CD4-positive, CD25-positive, alpha-beta regulatory T cell (primary cell): ENCODE measurements at places on chromosomes 2 and 18. TPM values are rescaled to one million over a fixed set of nuclear protein-coding genes. Genes with fewer than 3 reads are reported as not detected.
A peak's percentile ranks its signal among the peaks of the same experiment; 100 is the strongest.

TUBA3E gene
- not detected for total RNA-seq

ZNF396 gene
- total RNA-seq = not detected

MRPL44 gene
- total RNA-seq = 27.4 TPM

C2orf72 gene
- not detected for total RNA-seq

HNRNPLL gene
- 124 TPM for total RNA-seq

CSRNP3 gene
- not detected for total RNA-seq

DNA sequence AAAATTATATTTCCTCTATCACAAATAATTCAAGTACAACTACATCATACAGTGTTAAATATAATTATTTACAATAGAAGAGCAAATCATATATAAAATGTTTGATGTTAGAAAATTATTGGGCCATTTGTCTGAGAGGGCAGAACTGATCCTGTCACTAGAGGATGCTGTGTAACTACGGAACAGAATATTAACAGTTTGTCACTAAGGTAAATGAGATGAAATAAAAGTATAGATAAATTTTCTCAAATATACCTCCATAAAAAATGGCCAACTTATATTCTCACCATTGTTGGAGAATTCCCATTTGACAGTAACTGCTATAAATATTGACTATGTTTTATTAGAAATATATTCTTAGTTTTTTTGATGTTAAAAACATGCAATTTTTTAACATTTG is 1067.4 kb upstream of the DDX18 start:
- H3K4me3 ChIP-seq = no peak overlapping the region
- DNase-seq = no peak
- H3K27ac ChIP-seq = no peak overlapping the region
- no peaks in the 10 kb centered on the region for H3K36me3 ChIP-seq

- no peak for DNase-seq
- H3K27me3 ChIP-seq = no peaks in the 10 kb centered on the region
- no peak overlapping the region for H3K4me3 ChIP-seq
- H3K4me1 ChIP-seq = no peaks in the 10 kb centered on the region
Observed at GRCh38 chr18:5464251-5464650, 79.5 kb downstream of the EPB41L3 start.

- H3K4me1 ChIP-seq = no peaks in the 10 kb centered on the region
- H3K27me3 ChIP-seq = no peaks in the 10 kb centered on the region
- H3K4me3 ChIP-seq = no peak overlapping the region
- H3K27ac ChIP-seq = no peak overlapping the region
- no peak for DNase-seq
Observed at GRCh38 chr2:165440367-165440766, 29.1 kb upstream of the CSRNP3 start.

- H3K36me3 ChIP-seq = peaks cover 3% of the 10 kb centered on the region
- H3K27ac ChIP-seq = peak overlapping the region; percentile 50
- DNase-seq = no peak
- peaks cover 36% of the 10 kb centered on the region for H3K4me1 ChIP-seq
Observed at GRCh38 chr2:95042472-95043271, 17.2 kb downstream of the MAL start.

GRCh38 chr2:208586516-208586915 is 179.9 kb downstream of the PTH2R start:
- no peak overlapping the region for H3K4me3 ChIP-seq
- no peaks in the 10 kb centered on the region for H3K36me3 ChIP-seq
- no peak overlapping the region for H3K27ac ChIP-seq
- DNase-seq = no peak
- no peaks in the 10 kb centered on the region for H3K4me1 ChIP-seq

GRCh38 chr2:223613017-223613950 is 11.1 kb upstream of the SCG2 start:
- no peak for DNase-seq
- H3K4me3 ChIP-seq = no peak overlapping the region
- no peak overlapping the region for H3K27ac ChIP-seq
- H3K36me3 ChIP-seq = no peaks in the 10 kb centered on the region

GRCh38 chr2:95074663-95075439 is 46.8 kb downstream of the MRPS5 start:
- peaks cover 46% of the 10 kb centered on the region for H3K4me1 ChIP-seq
- peak; percentile 23 for DNase-seq
- H3K27me3 ChIP-seq = no peaks in the 10 kb centered on the region
- H3K27ac ChIP-seq = peak overlapping the region; percentile 71
- peak overlapping the region; percentile 62 for H3K4me3 ChIP-seq
- H3K36me3 ChIP-seq = no peaks in the 10 kb centered on the region

DNA sequence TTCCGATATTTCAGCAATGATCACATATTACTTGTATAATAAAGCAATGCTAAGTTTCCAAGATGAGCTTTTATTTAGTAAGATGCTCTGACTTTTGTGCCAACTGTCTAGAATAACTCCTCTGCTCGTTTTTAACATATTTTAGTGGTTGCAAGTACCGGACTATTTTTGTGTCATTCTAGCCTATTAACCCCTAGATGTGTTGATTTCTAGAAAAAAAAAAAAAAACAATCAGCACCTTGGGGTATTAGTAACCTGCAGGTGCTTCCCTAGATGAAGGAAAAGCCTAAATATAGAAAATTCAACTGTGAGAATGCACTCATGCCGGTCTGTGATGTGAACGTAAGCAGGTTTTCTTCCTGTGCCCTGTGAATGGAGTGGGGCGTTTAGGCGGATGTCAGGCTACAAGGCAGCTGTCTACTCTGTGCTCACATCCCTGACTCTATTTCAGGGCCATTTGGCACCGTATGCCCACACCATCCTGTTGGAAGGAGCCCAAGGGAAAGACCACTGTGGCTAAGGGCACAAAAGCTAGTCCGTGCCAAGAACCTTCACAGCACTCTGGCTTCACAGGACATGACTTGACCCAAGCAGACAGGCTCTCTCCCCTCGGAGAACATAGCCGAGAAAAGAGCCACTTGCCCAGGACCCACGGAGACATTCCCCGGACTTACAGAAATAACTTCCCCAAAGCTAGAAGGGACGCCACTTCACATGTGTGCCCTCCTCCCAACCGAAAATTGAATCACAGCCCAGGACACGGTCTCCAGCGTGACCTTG is 60.9 kb upstream of the AGAP1 start:
- no peak for DNase-seq
- H3K4me1 ChIP-seq = no peaks in the 10 kb centered on the region
- no peaks in the 10 kb centered on the region for H3K36me3 ChIP-seq

- DNase-seq = no peak
- H3K4me3 ChIP-seq = peak overlapping the region; percentile 68
- no peaks in the 10 kb centered on the region for H3K36me3 ChIP-seq
- no peak overlapping the region for H3K27ac ChIP-seq
- peaks cover 41% of the 10 kb centered on the region for H3K4me1 ChIP-seq
- H3K27me3 ChIP-seq = no peaks in the 10 kb centered on the region
Observed at GRCh38 chr2:221529177-221529942, 42.7 kb downstream of the EPHA4 start.

DNA sequence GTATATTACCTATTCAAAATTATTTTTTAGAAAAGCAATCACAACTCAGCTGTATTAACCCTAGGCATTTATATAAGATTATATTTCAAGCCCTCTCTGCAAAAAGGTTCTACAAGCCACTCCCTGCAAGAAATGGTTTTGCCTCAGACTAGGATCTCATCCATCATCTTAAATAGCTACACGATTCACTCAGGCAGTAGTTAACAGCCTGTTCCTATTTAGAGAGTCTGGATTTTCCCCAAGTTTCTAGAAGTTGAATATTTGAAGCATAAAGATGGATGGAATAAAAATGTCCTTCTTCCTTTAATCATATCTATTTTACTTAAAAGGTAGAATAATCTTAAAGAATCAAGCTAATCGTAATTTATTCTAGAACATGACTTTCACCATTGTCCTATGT is 167.1 kb upstream of the STK17B start:
- no peaks in the 10 kb centered on the region for H3K27me3 ChIP-seq
- H3K4me1 ChIP-seq = no peaks in the 10 kb centered on the region
- no peak for DNase-seq
- H3K27ac ChIP-seq = no peak overlapping the region

DNA sequence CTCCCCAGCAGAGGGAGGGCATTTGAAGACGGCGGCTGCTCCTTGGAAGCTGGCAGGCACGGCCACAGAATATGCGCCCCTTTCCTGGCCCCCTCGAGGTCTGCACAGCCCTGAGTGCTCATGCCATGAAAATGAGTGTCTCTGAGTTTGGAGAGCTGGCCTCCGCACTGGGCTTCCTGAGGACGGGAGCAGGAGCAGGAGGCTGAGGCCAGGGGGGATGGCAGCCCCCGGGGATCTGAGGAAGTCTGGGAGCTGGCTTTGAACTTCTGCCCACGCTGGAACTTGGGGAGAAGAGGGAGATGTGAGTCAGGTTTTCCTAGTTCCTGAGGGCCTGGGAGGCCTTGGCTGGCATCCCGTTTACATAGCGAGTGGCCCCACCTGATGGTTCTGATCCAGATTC is 47.0 kb downstream of the RRM2 start:
- no peak overlapping the region for H3K4me3 ChIP-seq
- no peak overlapping the region for H3K27ac ChIP-seq
- DNase-seq = no peak
- H3K4me1 ChIP-seq = no peaks in the 10 kb centered on the region
- H3K36me3 ChIP-seq = no peaks in the 10 kb centered on the region

DNA sequence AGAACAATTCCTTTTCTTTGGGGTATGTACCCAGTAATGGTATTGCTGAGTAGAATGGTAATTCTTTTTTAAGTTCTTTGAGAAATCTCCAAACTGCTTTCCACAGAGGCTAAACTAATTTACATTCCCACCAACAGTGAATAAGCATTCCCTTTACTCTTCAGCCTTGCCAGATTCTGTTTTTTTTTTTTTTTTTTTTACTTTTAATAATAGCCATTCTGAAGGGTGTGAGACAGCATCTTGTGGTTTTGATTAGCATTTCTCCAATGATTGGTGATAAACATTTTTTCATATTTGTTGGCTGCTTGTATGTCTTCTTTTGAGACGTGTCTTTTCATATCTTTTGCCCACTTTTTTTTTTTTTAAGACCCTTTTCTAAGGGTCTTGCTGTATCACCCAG is 137.4 kb downstream of the RTN4 start:
- no peak for DNase-seq
- peaks cover 2% of the 10 kb centered on the region for H3K27me3 ChIP-seq
- no peak overlapping the region for H3K4me3 ChIP-seq

GRCh38 chr18:58989184-58989759 is 124.6 kb downstream of the ZNF532 start:
- H3K36me3 ChIP-seq = no peaks in the 10 kb centered on the region
- no peak overlapping the region for H3K27ac ChIP-seq
- no peak overlapping the region for H3K4me3 ChIP-seq
- no peaks in the 10 kb centered on the region for H3K4me1 ChIP-seq
- DNase-seq = no peak
- H3K27me3 ChIP-seq = peaks cover 5% of the 10 kb centered on the region

DNA sequence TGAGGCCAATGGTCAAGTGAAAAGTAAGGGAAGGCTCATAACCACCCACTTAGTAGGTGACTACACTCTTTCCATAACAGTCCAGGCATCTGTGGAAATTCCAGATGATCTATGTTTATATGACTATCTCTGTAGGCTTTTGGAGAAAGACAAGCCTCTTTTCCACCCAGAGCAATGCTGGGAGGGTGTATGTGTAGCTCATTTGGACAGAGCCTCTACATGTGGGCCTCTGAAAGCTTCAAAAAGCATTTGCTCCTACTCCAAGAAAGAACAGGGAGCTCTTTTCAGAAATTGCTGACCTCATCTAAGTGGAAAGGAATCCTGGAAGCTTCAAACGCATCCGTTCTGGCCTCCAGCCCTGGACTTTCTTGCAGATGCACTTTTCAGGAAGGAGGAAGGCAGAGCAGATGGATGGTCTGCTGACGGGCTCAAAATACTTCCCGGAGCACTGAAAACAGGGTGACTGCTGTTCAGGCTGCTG is 308.7 kb downstream of the LRATD1 start:
- H3K4me3 ChIP-seq = no peak overlapping the region
- H3K27me3 ChIP-seq = no peaks in the 10 kb centered on the region
- H3K36me3 ChIP-seq = no peaks in the 10 kb centered on the region

DNA sequence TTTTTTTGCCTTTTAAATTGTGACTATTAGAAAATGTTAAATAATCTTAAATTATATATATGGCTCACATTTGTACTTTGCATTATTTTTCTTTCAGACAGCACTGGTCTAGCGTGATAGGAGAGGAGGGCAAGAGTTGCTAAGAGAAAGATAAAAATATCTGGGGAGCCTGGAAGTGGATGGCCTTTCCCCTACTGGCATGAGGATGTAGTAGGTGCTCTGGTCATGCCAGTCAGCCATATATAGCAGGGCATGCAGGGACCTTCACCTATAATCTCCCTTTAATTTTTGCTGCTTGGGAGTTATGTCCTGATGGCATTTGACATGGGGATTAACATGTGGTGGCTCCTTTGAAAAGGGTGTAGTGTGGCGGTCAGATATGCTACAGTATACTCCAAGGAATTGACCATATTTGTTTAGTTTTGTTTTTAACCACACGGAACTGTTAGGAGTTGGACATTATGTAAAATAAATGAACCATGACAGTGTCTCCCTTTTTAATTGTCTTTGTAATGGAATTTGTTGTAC is 144.7 kb downstream of the BABAM2 start:
- no peaks in the 10 kb centered on the region for H3K4me1 ChIP-seq
- H3K27ac ChIP-seq = no peak overlapping the region
- H3K27me3 ChIP-seq = no peaks in the 10 kb centered on the region

DNA sequence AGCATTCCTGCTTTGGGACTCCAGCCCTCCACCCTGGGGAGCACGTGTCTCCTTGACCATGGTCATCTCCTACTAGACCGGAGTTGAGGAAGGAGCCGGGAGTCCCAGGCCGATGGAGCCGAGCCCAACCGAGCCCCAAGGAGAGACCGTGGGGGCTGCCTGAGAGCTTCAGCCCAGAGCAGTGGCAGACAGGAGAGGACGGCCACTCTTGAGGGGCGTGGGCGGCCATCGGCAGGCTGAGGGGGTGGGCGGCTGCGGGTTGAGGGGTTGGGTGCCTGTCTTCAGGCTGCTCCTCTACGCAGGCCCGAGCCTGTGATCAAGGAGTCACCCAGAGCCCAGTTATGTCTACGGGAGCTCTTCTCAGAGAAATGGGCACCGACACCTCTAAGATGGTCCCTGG is 158.7 kb downstream of the PXDN start:
- no peaks in the 10 kb centered on the region for H3K36me3 ChIP-seq
- H3K27me3 ChIP-seq = no peaks in the 10 kb centered on the region
- no peak overlapping the region for H3K27ac ChIP-seq
- no peak for DNase-seq
